Fibroblast of skin of left biceps (primary cell): ENCODE measurements at places on chromosomes 12 and 14.

DNA sequence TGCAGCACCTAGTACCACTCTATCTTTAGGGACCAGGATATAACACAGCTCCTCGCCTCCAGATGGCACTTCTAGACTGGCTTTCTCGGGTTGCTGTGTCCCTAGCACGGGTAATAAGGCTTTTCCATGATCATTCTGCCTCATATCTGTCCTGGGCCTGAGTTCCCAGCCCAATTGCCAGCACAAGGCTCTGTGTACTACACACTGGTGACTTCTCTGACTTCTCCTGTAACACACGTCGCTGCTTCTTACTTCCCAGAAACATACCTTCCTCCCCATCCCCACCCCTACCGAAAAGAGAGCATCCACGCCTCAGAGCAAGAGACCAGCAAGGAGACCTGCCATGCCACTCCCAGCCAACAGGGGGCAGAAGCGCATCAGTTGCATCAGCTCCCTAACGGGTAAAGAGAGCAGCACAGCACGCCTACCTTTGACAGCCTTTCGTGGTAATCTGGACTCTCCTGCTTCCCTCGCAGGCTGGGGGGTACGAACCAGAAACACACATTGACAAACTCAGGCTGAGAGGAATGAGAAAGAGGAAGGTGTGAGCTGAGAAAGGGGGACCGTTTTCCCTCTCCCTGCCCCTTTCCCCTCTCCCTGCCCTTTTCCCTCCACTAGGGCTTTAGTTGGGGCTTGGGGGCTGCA lies 21.2 kb upstream of the ZNF740 start:
- peak; percentile 46 for DNase-seq

DNA sequence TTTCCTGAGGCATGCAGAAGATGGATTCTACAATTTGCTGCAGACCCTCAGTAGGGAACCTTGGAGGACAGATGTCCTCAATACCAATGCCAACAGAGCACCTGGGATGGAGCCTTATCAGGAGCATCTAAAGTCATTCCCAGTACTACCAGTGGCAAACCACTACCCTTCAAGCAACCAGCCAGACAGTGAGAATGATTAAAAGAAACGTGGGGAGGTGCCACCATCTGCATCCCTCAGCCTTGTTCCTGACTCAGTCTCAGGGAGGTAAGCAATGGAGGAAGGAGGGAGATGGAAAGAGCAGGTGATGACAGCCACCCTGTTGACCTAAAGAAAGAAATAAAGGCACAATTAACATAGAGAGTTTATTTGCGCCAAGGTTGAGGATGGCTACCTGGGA lies 175.2 kb upstream of the GRIN2B start:
- DNase-seq = no peak

GRCh38 chr12:4962539-4963486 lies 53.1 kb downstream of the KCNA1 start:
- DNase-seq = no peak

DNA sequence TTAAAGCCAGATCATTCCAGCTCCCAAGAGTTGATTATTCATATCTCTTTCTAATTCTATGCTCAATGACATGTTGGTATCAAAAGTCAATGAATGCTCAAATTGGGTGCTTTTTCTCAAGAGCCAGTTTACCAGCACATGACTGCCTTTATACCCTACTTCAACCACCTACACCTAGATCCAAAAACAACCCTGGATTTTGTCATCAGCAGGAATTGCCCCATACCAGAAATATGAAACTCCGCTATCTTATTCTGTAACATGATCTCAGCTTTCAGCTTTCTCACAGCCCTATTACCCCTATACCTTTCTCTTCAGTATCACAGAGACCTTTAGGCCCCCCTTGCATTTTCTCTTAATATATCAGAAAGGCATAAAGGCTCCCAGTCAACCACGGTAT lies 32.3 kb upstream of the ESR2 start:
- DNase-seq = no peak

DNA sequence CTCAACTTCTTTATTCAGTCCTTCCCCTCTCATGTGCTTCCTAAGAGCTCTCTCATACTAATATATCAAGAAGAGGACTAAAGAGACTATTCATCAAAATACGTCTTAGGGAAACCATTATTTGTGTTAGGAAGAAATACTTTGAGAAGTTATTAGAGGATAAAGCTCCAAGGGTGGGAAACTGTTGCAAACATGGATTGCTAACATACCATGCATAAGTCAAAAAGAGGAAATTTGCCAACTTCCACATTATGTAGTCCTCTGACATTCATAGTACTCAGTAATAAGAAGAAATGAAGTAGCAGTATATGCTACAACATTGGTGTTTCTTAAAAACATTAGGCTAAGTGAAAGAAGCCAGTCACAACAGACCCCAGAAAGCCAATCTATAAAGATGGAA lies 128.8 kb upstream of the CLEC14A start:
- DNase-seq = no peak

DNA sequence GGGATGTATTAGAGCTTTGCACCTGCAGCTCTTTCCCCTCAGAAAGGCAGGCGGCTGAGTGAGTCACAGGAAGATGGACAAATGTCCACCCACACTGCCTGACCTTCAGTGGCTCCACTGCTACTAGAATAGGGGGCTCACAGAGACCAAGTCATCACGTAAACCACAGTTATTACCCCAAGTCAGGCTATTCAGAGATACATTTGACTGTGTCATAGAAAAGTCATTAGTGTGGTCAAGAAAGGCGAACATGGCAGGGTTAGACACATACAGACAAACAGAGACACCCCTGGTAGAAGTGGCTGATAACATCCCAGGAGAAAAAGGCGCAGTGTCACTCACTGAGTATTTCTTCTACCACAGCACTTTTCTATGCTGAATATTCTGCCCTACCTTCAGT lies 36.0 kb downstream of the GCH1 start:
- DNase-seq = no peak

GRCh38 chr12:72110937-72111650 lies 161.1 kb upstream of the TRHDE start:
- DNase-seq = no peak

DNA sequence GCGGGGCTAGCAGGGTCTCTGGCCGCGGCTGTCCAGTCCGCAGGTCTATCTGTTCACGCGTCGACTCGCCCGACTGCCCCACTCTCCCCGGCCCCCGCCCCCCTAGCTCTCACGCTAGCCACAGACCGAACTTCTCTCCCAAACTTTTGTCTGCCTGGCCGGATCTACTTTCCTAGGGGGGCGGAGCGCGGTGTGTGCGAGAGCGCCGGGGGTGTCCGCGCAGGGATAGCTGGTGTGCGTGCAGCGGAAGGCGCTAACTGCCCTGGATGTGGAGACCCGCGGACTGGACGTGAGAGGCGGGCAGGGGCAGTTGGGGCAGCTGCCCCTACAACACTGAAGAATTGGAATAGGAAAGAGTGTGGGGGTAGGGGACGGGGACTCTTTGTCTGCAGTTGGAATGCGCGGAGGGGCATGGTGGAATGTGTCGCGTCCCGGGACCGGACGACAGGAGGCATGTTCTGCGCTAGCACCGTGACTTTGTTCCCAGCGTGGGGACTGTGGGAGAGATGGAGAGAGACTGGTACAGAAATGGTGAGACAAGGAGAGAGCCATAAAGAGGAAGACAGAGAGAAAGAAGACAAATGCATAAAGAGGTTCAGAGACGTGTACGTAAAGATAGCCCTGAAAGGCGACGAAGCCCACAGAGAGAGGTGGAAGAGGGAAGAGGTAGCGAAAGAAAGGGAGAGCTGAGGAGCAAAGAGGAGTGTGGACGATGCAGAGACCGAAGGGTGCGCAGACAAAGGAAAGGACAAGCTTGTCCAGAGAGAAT lies at the start of gene AJUBA:
AJUBA (minus strand) TSS at position 75 of the 769 bp plus-strand sequence. CDS start 285 bp downstream, outside the sequence.
- DNase-seq = peak; percentile 89

- DNase-seq = no peak
These were observed 3.7 kb downstream of the SMOC1 start for GRCh38 chr14:69882915-69883314.

DNA sequence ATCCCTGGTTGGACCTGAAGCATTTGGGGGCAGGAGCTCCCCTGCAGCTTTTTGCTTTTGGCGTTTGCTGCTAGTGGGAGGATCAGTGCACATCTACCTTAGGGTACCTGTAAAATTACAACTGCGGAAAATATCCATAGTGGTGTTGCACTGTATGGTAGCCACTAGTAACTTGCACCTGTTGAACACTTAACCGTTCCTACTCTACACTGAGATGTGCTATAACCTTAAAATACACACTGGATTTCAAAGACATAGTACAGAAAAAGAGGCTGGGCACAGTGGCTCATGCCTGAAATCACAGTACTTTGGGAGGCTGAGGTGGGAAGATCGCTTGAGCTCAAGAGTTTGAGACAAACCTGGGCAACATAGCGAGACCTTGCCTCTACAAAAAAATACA lies 2.9 kb downstream of the P2RX4 start:
- no peak for DNase-seq

GRCh38 chr12:102423462-102423861 lies 56.9 kb downstream of the IGF1 start:
- no peak for DNase-seq

- no peak for DNase-seq
These were observed 2.5 kb downstream of the LPCAT3 start for GRCh38 chr12:7015555-7016370.

GRCh38 chr12:62910549-62911169 lies 24.3 kb downstream of the PPM1H start:
- DNase-seq = no peak
